Substantia nigra (tissue), 51 donors: ENCODE measurements at places on chromosomes 6 and 20.

- no peak for DNase-seq
Measured at GRCh38 chr6:148432462-148433195, 90.0 kb downstream of the SASH1 start.

DNA sequence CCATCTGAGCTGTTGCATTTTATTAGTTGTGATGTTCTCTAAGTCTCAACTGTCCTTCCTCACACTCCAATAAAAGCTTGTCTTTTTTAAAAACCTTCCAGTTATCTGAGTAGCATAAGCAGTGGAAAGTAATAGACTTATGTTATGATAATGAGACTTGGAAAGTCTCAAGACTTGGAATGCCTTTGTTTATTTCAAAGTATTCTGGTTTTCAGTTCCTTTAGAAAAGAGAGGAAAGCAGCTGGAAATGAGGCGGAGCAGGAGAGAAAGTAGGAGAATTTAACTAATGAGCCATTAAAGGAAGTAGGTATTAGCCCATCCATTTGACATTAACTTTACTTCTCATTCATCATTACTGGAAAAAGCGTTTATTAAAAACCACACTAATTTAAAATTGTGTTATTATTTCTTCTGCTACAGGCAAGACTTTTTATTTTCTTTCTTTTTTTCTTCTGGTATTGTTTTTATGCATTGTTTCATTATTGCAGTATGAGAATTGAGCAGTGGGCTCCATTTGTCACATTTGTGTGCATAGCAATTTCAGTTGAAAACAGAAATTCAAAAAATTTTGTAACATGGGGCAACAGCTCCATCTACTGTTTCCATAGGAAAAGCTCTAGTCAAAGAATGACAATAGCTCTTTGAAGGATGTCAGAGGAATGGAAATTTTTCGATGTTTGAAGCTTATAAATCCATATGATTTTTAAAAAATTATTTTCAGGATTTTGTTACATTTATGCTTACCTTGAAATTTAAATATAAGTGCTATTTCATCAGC, 194.8 kb downstream of the COL9A1 start:
- no peak for DNase-seq

DNA sequence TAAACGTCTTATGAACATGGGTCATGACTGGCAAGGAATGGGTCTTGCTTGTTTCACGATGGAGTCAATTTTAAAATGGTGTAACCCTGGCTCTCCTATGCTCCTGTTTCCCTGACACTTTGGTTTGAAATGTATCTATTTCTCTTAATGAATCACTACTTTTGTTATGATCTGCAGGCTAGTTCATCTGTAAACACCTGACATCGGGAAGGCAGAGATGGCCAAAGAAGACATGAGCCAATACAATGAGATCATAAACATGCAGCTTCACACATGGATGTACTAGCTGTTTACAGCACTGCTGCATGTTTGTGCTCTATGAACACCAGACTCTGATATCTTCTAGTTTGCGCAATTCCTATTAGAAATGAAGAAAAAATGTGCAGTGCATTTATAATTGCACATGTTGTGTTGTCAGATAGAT, 11.0 kb upstream of the RAD21L1 start:
- no peak for DNase-seq

- no peak for DNase-seq
Measured at GRCh38 chr20:47262365-47263013, 94.0 kb downstream of the ZMYND8 start.

DNA sequence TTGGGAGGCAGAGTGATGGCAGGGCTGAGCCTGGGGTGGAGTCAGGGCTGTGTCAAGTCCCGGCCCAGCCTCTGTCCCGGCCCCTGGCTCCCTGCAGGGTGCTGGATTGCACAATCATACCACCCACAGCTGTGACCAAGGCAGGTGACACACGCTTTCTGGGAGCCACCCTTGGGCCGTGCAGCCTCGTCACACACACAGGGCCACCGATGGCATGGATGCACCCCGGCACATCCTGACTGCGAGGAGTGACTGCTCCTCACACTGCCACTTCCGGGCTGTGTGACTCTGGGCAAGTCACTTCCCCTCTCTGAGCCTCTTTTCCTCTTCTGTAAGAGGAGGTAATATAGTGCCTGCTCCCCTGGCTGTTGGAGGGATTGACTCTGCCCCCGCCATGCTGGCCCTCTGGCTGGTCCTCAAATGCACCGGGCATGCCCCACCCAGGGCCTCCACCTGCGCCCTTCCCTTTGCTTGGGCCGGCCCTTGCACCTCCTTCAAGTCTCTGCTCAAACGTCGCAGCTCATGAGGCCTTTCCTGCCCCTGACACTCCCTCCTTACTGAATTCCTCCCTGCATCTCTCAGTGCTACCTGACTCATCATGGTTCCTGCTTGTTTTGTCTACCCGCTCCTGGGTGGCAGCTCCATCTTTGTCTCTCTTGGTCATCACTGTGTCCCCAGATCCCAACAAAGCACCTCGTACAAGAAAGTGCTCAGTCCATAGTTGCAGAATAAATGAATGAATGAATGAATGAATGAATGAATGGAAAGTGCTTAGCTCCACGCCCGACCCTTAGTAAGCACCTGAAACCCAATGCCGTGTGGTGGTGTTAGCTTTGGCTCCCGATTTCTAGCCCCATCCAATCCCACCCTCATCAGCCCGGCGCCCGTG, 93.5 kb downstream of the CEBPB start:
- no peak for DNase-seq

GRCh38 chr20:47003223-47003622, 108.6 kb downstream of the EYA2 start:
- no peak for DNase-seq

DNA sequence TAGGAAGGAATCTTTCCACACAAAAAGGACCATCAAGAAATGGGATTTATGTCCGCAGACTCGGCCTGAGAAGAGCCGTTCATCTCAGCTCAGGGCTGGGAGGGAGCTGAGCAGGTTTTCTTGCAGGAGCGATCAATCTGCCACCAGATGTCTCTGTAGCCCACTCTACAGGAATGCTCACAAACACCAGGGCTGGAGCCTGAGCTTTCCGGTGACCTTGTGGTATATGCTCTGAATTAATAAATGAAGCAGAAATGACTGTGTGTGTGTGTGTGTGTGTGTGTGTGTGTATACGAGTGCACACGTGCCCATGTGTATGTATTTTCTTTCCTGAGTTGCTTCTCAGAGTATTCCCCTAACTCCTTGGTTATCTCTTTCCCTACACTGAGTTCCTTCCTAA, 12.0 kb downstream of the CD83 start:
- no peak for DNase-seq

GRCh38 chr20:34055290-34055689, 56.8 kb downstream of the EIF2S2 start:
- no peak for DNase-seq

- DNase-seq = no peak
Measured at GRCh38 chr20:25120457-25120856, 38.5 kb upstream of the VSX1 start.

DNA sequence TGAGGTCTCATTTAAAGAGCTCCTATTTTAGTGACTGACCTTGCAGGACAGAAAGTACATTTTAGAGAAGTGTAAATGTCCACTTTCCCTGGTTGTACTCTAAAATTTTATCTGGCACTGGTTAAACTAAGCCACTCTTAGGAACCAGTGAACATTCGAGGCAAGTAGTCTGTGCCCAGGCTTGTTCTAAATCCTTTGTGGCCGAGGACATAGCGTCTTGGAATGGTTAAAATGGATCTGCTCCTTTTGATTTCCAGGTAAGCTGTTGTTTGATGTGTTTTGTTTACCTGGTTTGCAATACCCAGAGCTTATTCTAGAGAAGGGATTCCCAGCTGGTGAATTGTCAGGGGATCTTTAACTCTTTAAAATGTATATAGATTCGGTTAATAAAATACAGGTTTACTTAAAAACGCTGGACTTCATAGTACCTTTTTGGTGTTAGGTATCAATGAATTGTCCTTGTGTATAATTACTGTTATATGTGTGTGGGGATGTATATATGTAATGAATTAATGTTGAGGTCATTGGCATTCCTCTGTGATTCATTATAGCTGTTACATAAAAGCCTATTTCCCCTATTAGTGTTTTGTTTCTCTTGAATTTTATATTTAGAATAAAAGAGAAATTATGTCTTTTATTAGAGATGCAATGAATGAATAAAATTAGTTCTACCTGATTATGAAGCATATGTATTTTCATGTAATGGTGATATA, 15.8 kb downstream of the SNX9 start:
- DNase-seq = no peak

- no peak for DNase-seq
Measured at GRCh38 chr20:933029-933428, 16.9 kb upstream of the ANGPT4 start.

DNA sequence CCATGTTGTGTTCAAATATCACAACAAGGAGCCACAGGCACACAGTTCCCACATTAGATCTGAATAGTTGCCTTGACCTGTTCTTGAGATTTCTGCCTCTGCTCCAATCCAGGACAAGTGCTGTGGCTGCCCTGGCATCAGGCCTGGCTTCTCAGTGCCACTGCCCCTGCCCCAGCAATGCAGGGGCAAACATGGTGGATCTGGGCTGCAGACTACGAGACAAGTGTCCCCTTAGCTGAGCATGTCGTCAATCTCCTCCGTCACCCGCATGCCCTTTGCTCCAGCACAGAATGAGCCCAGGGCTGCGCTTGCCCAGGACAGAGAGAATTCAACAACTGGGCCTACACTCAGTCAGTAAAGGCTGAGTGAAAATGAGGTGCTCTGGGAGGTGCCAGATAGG, 201.6 kb downstream of the SYNDIG1 start:
- no peak for DNase-seq

DNA sequence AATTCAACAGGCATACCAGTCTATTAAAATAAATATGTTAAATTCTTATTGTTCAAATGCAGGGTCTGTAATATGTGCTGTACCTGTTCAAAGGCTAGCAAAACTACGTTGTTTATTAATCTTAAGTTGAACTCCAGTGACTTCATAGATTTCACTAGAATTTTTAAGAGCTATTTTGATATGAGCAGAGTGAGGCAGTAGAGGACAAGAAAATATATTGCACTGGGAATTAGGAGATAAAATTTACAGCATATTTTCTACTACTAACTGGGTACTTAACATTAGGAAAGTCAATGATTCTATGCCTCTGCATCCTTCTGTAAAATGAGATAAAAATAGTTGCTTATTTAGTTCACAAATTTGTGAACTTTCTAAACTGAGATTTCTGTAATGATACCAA, 162.2 kb upstream of the BMP5 start:
- no peak for DNase-seq

GRCh38 chr6:21893793-21894192, 300.2 kb downstream of the SOX4 start:
- no peak for DNase-seq

- no peak for DNase-seq
Measured at GRCh38 chr6:71404145-71404966, 115.7 kb downstream of the OGFRL1 start.

- DNase-seq = no peak
Measured at GRCh38 chr6:143279385-143279784, 171.1 kb downstream of the ADAT2 start.

- DNase-seq = no peak
Measured at GRCh38 chr6:111995404-111995803, 58.5 kb upstream of the CCN6 start.

DNA sequence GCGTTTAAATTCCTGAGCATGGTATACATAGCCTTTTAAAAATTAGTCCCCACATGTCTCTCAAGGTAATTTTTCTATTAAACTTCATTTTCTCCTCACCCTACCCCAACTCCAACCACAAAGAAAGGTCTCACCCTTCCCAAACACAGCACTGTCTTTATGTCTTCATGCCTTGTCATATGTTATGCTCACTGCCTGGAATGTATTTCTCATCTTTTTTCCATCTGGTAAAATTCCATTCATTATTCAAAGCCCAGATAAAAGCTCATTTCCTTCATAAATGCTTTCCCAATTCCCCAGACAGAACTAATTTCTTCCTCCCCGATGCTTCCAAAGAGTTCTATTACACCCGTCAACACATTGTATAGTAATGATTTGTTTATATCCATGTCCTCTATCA, 302.0 kb downstream of the ALDH8A1 start:
- DNase-seq = no peak

- no peak for DNase-seq
Measured at GRCh38 chr6:137736911-137737310, 130.1 kb upstream of the TNFAIP3 start.

DNA sequence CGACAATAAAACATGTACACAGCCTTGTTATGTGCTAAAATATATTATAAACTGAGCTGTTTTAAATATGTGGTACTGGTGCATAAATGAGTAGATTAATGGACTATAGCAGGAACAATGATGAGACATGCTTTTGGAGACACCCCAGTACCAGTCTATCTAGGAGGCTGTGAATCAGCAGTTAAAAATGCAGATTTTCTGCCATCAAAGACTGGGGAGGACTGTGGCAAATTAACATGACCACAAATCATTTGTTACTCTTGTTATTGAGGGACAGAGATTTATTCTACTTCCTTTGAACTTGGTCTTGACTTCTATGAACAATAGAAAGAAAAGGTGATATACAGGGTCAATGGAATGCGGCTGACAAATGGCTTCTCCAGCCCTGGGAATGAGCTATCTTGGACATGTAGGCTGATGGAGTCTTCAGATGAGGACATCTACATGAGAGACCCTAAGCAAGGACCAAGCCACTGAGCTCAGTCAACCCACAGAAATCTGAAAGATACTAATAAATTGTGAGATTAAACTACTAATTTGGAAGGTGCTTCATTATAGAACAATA, 551.7 kb upstream of the GJE1 start:
- DNase-seq = no peak

GRCh38 chr6:28125401-28125800, 992 bp downstream of the ZSCAN16 start:
- DNase-seq = no peak

- no peak for DNase-seq
Measured at GRCh38 chr6:161150566-161150965, 123.3 kb downstream of the AGPAT4 start.

DNA sequence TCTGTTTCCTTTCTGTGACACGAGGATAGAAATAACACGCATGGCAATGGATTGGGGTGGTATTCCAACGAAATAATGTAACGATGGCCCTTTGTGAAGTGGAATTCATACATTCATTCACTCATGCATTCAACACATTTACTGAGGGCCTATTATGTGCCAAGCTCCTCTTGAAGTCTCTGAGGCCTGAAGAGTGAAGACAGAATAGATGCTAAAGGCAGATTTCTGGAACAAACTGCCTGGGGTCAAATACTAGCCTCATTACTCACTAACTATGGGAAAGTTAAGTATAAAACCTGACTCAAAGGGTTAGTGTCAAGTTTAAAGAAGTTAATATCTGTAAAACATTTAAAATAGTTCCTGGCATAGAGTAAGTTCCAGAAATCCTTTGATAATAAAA, 279.6 kb upstream of the SULF2 start:
- DNase-seq = no peak

- DNase-seq = no peak
Measured at GRCh38 chr6:41850861-41851260, 44.3 kb downstream of the USP49 start.

DNA sequence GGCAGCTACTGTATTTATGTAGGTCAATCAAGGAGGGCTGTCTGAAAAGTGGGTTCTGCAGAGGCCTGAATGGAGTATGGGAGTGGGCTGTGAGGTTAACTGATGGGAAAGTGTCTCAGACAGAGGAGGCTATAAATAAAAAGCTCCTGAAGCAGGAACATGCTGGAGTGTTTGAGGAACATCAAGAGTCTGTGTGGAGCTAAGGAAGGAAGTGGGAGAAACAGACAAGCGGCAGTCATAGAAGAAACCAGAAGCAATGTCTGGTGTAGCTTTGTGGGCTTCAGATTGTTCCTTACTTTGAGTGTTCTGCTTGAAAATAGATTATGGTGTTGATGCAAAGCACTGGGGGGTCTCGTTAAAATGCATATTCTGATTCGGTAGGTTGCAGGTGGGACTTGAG, 101.5 kb upstream of the OGFRL1 start:
- no peak for DNase-seq
